ENCODE measurements at places on chromosomes 4 and X.
A peak's percentile ranks its signal among the peaks of the same experiment; 100 is the strongest.

GRCh38 chr4:90025248-90025647 is 101.9 kb upstream of the CCSER1 start:
- no peak for DNase-seq

DNA sequence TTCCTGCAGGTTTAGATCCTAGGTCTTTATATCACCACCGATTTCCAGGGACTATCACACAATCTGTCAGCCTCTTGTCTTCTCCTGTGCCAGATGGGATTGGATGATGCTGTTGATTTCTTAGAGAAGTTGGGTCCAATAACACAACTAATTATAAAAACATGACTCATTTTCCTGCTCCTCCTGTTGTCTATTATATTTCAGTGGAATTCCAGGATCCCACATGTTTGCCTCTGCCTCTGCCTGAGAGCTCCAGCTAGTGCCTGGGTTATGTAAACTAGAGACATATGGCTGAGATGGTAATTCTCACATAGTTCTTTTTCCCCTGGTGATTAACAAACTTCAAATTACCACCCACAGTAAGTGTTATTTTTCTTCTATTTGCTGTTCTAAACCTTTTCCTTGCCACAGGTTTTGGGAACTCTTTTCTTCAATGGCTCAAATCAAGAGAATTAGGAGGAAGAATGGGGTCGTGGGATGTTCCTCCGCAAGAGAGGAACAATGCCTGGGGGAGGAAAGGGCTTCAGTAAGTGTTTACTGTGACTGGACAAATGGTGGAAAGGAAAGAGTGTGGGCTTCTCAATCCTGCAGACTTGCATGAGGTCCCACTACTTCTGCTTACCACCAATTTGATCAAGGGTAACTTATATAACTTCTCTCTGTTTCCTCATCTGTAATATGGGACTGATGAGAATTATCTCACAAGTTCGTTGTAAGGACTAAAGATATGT is 3.4 kb upstream of the HOPX start:
- no peak for DNase-seq

DNA sequence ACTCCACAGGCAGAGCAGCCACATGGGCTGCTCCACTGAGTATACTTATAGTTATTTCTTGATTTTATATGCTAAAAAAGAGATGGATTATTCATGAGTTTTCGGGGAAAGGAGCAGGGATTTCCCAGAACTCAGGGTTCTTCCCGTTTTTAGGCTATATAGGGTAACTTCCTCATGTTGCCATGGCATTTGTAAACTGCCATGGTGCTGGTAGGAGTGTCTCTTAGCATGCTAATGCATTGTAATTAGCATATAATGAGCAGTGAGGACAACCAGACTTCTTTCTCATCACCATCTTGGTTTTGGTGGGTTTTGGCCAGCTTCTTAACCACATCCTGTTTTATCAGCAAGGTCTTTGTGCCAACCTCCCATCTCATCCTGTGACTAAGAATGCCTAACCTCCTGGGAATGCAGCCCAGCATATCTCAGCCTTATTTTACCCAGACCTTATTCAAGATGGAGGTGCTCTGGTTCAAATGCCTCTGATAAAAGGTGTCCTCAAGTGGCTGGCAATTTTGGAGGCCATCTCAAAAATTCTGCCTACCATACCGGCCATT is 213.0 kb upstream of the VEGFC start:
- peak; percentile 9 for DNase-seq

DNA sequence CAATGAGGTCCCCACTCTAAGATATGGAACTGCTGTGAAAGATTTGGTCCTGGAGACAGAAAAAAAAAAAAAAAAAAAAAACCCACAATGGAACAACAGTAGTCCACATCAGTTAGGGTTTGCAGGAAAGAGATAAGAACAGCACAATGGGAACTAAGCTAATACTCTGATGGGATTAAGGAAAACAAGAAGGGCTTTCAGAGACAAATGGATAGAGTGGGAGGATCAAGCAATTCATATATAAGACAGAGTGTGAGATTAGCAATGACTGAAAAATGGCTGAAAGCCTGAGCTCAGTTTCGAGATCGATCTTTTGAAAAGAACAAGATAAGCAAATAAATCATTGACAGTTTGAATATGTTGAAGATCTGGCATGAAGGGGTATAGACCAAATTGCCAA is 188.4 kb upstream of the TRPC5 start:
- no peak for DNase-seq

GRCh38 chrX:44106864-44107263 is 133.7 kb upstream of the NDP start:
- no peak for DNase-seq

DNA sequence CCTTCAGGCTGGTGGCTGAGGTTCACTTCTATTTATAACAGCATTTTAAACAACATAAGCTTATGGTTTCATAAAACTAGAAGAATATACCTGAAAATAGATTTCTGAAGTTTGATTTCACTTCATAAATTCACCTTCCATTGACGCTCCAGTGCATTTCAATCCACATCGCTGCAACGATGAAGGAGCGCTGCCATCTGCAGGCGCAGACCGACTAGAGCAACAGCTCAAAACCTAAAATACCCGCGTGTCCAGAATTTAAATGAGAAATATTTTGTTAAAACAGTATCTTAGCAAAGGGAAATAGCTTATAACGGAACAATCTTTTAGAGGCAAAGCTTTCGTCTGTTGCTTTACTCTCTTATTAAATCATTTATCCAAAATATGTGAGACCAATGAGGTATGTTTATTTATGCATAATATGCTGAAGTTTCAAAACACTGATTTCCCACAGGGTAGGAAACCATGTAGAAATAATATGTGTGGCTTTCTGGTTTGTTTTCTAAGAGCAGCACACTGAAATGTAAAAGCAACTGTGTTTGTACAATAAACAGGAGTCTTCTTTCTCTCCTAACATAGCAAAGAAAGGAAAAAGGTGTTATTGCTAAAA is 816.4 kb upstream of the FRG1 start:
- DNase-seq: peak; percentile 2

DNA sequence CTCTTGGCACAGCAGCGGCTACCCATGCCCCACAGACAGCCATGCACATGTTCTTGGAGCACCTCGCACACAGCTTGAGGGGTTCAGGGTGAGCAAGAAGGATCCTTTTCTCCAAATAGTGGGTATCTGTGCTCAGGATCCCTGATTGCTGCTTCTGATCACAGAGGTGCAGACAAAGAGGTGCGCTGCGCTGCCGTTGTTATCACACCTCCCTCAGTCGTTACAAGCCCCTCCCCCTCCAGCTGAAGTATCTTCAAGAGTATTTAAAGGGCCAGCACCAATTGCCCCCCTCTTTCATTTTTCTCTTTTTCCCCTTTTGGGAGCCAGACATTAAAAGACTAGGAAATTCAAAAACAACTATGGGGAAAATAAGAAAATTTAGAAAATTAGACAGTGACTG is 44.3 kb downstream of the NELFA start:
- no peak for DNase-seq

DNA sequence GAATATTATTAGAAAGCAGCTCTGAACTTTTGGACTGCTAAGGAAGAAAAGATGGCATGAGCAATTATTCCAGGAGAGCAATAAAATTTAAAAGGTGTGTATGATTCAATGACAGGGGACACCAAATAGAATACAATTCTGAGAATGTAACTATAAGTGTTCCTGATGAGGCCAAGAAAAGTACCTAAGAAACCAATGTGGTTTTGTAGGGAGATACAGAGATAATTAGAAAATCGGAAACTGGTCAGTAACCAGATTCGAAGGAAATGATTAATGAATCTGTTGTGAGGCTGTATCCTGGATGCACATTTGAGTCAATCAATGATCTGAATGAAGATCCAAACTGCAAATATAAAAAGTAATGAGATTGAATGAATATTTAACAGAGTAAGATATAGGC is 6.0 kb downstream of the NOA1 start:
- DNase-seq: no peak

- no peak for DNase-seq
Observed at GRCh38 chr4:99490286-99490685, 20.5 kb upstream of the C4orf17 start.

DNA sequence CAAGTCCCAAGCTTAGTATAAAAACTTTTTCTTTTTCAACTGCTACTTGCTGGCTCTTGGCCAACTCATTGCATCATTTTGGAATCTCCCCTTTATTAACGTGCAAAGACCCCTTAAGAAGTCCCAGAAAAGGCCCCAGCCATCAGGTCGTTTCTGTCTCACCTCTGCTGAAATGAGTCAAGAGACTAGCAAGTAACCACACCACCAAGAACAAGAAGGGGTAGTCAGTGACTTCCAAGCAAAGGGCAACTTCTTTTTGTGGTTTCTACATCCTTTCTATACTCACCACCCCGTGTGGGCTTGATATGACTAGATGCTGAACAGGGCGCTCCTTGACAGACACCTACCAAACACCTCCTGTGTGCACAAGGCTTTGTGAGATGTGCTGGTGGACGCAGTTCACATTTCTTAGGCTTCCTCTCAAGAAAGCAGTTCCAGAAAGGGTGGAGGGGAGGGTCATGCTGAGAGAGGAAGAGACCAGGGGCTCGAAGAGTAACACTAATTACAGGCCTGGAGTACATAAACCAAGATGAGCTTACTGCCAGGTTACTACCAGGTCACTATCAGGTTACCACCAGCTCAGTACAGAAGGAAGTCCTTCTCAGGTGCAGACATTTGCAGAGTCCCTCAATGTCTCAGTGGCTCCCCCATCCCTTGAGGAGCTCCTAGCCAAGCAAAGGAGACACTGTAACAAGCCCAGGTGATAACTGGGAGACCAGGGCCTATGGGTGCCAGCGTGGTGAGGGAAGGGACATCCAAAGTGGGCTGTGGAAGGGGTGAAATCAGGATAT is 19.3 kb downstream of the JAKMIP1 start:
- no peak for DNase-seq

DNA sequence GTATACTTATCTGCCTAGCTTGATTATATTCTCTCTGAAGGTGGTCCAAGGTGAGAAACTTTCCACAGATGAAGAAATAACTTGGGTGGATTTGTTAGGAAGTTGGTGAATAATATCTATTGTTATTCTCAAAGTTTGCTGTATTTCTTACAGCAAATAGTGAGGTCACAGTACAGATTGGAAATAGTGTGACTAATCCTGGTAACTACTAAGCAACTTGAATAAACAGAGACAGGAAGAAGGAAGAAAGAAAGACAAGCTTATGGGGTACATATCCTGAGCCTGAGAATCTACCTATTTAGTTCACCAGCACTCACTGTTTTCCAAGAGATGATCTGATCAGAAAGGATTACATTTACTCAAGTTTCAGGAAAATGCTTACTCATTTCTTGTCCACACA is 1416.1 kb downstream of the RPA4 start:
- no peak for DNase-seq

GRCh38 chrX:16855363-16856075 is 14.6 kb downstream of the RBBP7 start:
- no peak for DNase-seq

- DNase-seq: no peak
Observed at GRCh38 chr4:37157476-37158167, 86.9 kb upstream of the NWD2 start.

DNA sequence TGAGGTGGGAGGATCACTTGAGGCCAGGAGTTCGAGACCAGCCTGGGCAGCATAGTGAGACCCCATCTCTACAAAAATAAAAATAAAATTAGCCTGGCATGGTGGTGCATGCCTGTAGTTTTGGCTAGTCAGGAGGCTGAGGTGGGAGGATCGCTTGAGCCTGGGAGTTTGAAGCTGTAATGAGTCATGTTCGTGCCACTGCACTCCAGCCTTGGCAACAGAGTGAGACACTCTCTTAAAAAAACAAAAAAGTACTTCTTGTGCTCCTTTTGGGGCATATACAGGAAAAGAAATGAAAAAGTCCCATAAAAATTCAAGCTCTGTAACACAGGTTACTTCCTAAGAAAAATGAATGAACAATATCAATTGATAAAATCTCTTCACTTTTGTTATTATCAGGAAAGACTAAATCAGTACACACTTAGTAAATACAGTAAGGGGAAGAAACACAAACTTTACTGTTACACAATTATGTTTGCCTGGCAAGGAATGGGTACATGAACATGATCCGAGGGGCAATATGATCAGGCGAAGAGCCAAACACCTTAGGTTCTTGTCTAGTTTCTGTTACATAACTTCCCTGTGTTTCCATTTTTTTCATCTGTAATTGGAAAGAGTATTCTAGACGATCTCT is 46.9 kb downstream of the CCDC158 start:
- no peak for DNase-seq

- DNase-seq: no peak
Observed at GRCh38 chr4:105641845-105642244, 66.6 kb downstream of the INTS12 start.

GRCh38 chr4:126592088-126592487 is 1040.7 kb upstream of the INTU start:
- no peak for DNase-seq

GRCh38 chr4:7186031-7186430 is 6.3 kb upstream of the SORCS2 start:
- DNase-seq: no peak

DNA sequence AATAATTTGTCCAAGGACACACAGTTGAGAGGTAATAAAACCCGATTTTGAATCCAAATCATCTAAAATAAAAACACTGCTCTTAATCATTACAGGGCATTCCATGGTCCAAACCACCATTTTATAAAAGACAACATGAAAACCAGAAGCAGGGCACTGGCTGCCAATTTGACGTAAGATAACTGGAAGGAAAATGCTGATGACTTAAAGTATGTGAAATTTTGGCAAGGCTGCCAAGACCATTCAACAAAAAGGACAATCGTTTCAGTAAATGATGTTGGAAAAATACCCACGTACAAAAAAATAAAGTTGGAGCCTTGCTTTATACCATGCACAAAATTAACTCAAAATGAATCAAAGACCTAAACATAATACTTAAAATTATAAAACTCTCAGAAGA is 344.4 kb downstream of the RAPGEF2 start:
- DNase-seq: no peak

GRCh38 chr4:71107726-71108125 is 114.3 kb downstream of the DCK start:
- DNase-seq: no peak

- no peak for DNase-seq
Observed at GRCh38 chr4:86431543-86432116, 71.8 kb upstream of the MAPK10 start.

- no peak for DNase-seq
Observed at GRCh38 chr4:183099537-183100297, 660 bp downstream of the WWC2 start.

GRCh38 chr4:41586675-41587225 is 48.8 kb downstream of the LIMCH1 start:
- no peak for DNase-seq

- DNase-seq: no peak
Observed at GRCh38 chr4:31923634-31924033, 1203.5 kb downstream of the PCDH7 start.

Data from amniotic stem cell (primary cell).